ENCODE measurements at places on chromosomes 1 and 21.

DNA sequence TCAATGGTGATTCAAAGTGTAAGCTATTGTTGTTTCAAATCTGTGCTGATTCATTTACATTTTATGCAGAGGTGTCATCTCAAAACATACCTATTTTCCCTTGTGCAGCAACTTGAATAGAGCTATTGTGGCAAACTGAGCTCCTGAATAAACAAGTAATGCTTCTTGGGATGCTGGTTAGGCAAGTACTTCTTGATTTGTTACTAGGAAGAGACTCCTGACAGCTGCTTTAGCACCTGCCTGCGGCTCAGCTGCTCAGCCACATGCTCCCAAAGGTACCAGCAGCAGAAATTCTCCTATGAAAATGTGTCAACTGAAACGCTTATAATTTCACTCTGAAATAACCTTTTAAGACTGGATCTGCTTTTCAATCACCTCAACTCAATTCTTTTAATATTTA lies 352.3 kb downstream of the RYR2 start:
- DNase-seq, result no peak

GRCh38 chr1:231776010-231776756 lies 149.6 kb downstream of the DISC1 start:
- no peak for DNase-seq

- DNase-seq, result peak; percentile 69
These were observed 1.2 kb downstream of the RUNX3 start for GRCh38 chr1:24928689-24929397.

GRCh38 chr1:82830690-82831380 lies 1030.1 kb downstream of the ADGRL2 start:
- DNase-seq, result no peak

DNA sequence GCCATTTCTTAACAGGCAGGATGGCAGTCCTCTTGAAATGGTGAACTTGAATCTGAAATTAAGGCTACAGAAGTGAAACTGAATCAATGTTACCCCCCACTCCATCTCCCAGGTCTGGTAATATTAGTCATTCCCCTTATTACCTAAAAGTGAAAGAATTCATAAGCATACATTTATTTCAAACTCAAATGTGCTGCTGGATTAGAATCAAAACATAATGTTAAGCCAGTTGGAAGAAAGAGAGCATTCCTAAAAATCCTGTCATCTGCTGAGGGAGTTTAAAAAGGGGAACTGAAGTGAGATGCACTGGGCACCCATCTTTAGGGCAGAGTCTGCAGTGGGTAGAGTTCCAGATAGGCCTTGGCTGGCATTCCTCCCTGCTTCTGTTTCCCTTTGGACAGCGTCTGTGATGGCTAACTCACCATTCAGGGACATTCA lies 17.4 kb downstream of the KIAA0319L start:
- no peak for DNase-seq

GRCh38 chr1:98314601-98315000 lies 346.9 kb upstream of the SNX7 start:
- DNase-seq, result no peak

DNA sequence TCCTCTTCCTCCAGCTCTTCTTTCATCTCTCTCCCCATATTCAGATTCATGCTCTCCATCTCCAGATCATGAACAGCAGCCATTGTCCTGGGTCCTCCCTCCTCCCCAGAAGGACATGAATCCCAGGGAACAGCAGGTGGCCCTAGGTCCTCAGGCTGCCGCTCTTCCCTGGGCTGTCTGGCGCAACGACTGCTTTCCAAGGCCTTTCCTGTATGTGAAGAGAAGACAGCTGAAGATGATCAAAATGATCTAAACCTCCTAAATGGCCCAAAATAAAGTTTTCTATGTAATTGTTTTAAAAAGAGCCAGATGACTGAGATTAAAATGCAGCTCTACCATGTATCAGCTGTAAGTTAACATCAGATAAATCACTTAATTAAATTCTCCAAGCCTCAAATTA lies 22.5 kb downstream of the RHBDL2 start:
- DNase-seq, result no peak

- no peak for DNase-seq
These were observed 41.2 kb downstream of the NME7 start for GRCh38 chr1:169326261-169326955.

DNA sequence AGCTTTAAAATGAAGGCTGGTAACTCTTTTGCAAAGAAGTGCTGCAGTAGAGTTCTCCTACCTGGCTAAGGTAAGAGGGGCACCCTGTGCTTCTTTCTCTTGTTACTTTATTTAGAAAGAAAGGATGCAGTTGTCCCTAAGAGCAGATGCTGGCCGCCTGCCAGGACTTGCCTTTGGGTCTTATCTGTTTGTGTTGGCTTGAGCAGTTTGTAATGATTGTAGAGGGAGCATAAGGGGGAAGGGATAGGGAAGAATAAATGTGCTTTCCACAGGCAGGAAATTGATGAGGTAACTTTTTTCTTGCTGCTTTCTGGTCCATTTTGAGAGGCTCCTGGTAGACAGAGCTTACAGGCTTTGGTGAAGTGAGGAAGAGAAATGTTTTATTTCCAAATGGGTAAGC lies 229.6 kb downstream of the HHAT start:
- no peak for DNase-seq

GRCh38 chr1:12067900-12068821 lies 5.1 kb downstream of the TNFRSF8 start:
- DNase-seq, result no peak

GRCh38 chr1:9751971-9752370 lies 71.8 kb downstream of the CLSTN1 start:
- no peak for DNase-seq

- no peak for DNase-seq
These were observed 18.4 kb downstream of the ADAMTS1 start for GRCh38 chr21:26826801-26827200.

DNA sequence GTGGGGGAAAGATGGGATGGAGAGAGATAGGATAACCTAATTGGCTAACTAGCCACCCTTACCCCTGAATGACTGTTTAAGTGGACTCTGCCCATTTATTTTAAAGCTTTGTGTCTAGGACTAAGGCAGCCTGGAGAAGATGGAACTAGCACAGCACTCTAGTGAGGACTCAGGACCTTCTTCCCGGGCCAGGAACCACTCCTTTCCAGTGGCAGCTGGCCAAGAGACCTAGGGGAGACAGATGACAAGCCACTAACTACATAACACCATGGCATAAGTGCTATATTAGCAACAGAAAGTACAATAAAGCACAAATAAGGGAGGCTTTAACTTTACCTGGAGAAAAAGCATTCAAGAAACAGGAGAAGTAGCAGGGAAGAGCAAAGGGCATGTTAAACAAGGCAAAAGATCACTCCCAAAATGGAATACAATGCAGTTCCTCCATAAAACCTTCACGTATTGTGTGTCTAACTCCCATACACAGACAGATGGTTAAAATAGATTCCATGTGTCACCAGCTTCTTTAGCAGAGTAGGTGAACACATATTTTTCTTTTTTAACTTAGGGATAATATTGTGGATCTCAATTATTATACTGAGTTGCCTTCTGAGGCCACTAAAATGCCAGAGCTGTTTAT lies 20.6 kb downstream of the CLCA1 start:
- no peak for DNase-seq

DNA sequence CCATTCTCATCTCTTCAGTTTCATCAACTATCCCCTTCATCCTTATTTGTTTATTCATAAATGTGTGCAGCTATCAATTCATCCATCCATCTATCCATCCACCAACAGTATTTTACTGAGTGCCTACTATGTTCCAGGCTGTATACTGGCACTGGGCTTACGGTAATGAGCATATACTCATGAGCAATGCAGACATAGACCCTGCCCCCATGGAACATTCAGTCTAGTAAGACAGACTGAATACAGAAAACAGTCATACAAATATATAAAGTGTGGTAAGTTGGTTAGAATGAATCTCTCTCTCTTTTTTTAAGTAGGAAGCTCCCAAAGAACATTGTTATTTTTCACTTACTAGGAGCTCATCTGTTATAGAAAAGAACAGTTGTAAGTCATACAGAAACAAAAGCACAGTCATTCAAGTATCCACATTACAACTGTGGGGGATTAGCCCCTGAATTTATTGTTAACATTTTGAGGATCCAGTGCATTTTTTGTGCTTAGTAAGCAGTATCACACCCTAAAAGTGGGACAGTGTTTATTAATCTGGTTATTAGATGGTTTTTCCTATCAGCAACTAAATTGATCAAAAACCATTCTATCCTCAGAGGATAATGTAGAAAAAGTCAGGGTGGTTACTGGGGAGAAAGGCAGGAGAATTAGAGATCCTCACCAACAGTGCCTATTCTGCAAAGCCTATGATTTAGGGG lies 3.6 kb downstream of the SLC16A4 start:
- DNase-seq, result no peak

GRCh38 chr21:38817371-38818324 lies 11.9 kb downstream of the ETS2 start:
- DNase-seq, result no peak

- no peak for DNase-seq
These were observed 82.4 kb upstream of the TLR5 start for GRCh38 chr1:223225481-223225880.

GRCh38 chr1:9838946-9839345 lies 15.2 kb upstream of the CLSTN1 start:
- no peak for DNase-seq

DNA sequence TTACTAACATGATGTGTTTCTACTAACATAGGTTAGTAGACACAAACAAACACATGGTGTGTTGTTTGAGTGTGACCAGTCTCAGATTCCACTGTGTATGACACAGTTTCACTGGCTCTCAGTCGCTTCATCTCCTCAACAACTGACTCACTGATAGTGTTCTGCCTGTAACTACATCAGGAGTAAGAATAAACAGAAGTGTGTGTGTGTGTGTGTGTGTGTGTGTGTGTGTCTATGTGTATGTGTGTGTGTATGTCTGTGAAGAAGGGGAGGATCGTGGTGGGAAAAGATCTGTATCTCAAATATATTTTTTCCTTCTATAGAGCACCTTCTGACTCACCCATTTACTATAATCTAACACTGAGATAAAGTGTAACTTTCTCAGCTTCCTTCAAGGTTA lies 391.0 kb downstream of the PTPRC start:
- DNase-seq, result no peak

DNA sequence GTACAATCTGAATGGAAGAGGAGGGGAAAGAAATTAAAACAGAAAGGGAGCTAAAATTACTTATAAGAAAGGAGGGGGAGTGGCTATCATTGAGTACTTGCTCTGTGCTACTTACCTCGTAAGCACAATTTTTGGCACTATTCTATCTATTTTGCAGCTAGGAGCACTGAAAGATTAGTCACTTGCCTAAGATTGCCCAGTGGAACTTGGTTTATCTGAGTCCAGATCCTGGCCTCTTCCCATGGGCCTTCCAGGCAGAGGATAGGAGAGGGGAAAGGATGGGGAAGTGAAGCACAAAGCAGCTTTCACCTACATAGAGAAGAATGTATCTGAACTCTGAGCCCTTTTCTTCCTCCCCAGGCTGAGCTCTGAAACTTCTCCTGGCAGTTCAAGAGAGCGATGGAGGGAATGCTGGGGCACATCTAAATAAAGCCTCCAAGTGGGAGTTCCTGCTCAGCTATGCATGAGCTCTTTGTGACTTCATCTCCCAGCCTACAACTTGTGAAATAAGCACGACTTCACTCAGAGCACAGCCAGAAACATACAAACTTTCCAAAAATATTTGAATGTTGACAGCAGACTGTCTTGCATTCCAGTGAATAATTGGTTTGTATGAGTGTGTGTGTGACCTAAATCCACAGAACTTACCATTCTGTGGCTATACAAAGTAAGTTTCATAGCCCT lies 29.4 kb downstream of the HMGB4 start:
- no peak for DNase-seq

GRCh38 chr1:100441651-100442050 lies 89.3 kb downstream of the CDC14A start:
- DNase-seq, result peak; percentile 45

All from CD4-positive, alpha-beta T cell treated with Interleukin-6 at 100 ng/mL for 8 hours (primary cell).